Activated B cell treated with CpG ODN at 0.5 μM for 24 hours (primary cell): ENCODE measurements at places on chromosomes 16 and 17. TPM values are rescaled to one million over a fixed set of nuclear protein-coding genes. Genes with fewer than 3 reads are reported as not detected.

Gene HS3ST3B1
- total RNA-seq, result 3.1 and 3.3 TPM in 2 replicates

Gene CFAP119
- total RNA-seq, result 6.2 and 8.8 TPM in 2 replicates

Gene G6PC1
- not detected in 2 replicates for total RNA-seq

Gene CHCT1
- 0.44 TPM in 1 of 2 replicates, not detected in the other for total RNA-seq

Gene KRT14
- not detected in 2 replicates for total RNA-seq

Gene BICDL2
- total RNA-seq, result not detected in 2 replicates

Gene WNT9B
- total RNA-seq, result not detected in 2 replicates

Gene POLG2
- 50.3 and 63.9 TPM in 2 replicates for total RNA-seq

Gene RDM1
- total RNA-seq, result not detected in 2 replicates

Gene BCL6B
- 0.31 and 0.88 TPM in 2 replicates for total RNA-seq

Gene C17orf50
- not detected in 2 replicates for total RNA-seq

Gene FGF11
- 1.3 and 2.8 TPM in 2 replicates for total RNA-seq

Gene LUC7L
- 85.0 and 100 TPM in 2 replicates for total RNA-seq

Gene OR1D2
- total RNA-seq, result not detected in 2 replicates

Gene SMARCD2
- 114 and 117 TPM in 2 replicates for total RNA-seq

Gene WSB1
- total RNA-seq, result 115 and 125 TPM in 2 replicates

Gene BTBD17
- total RNA-seq, result not detected in 2 replicates

Gene HSD17B2
- total RNA-seq, result not detected in 2 replicates

Gene ORMDL3
- 38.5 and 49.1 TPM in 2 replicates for total RNA-seq

Gene USP43
- total RNA-seq, result 0.12 and 0.29 TPM in 2 replicates

Gene KRT25
- total RNA-seq, result not detected in 2 replicates

Gene ASIC2
- total RNA-seq, result not detected in 2 replicates

Gene CASKIN1
- not detected in 2 replicates for total RNA-seq

Gene TMEM114
- total RNA-seq, result not detected in 2 replicates

Gene ITGA2B
- total RNA-seq, result not detected in 2 replicates

Gene SBK1
- 0.39 and 0.58 TPM in 2 replicates for total RNA-seq

Gene TP53TG3
- not detected in 2 replicates for total RNA-seq

Gene FAM20A
- not detected in 2 replicates for total RNA-seq

Gene CCL7
- total RNA-seq, result not detected in 2 replicates

Gene JMJD6
- 32.7 and 33.1 TPM in 2 replicates for total RNA-seq

Gene STH
- total RNA-seq, result not detected in 2 replicates

Gene DNAH9
- not detected in 2 replicates for total RNA-seq

Gene SMCR8
- total RNA-seq, result 32.5 and 36.9 TPM in 2 replicates

Gene TP53TG3C
- total RNA-seq, result not detected in 2 replicates

Gene GPR142
- not detected in 2 replicates for total RNA-seq

Gene CUEDC1
- total RNA-seq, result not detected in 2 replicates

Gene PERCC1
- 0.24 and 0.33 TPM in 2 replicates for total RNA-seq

Gene CDRT15
- not detected in 2 replicates for total RNA-seq

Gene HS3ST6
- not detected in 2 replicates for total RNA-seq

Gene ZNF629
- 9.1 and 9.3 TPM in 2 replicates for total RNA-seq

Gene ADAD2
- total RNA-seq, result not detected in 2 replicates

Gene MT1H
- total RNA-seq, result 1.3 TPM in 1 of 2 replicates, not detected in the other

Gene CPHXL2
- not detected in 2 replicates for total RNA-seq

Gene GINS3
- 5.3 and 6.9 TPM in 2 replicates for total RNA-seq

Gene CDH13
- not detected in 2 replicates for total RNA-seq

Gene WFDC1
- total RNA-seq, result not detected in 2 replicates
